Urinary bladder (tissue), 4 donors: ENCODE measurements at places on chromosomes 16 and 17. TPM values are rescaled to one million over a fixed set of nuclear protein-coding genes. Genes with fewer than 3 reads are reported as not detected.

Gene PLEKHH3
- polyA plus RNA-seq: 46.0 TPM

Gene TVP23B
- 34.8 TPM for polyA plus RNA-seq

Gene CX3CL1
- polyA plus RNA-seq: 56.5 TPM

Gene ARHGAP27
- 21.8 TPM for polyA plus RNA-seq

Gene VPS9D1
- 11.0 TPM for polyA plus RNA-seq

Gene SP6
- polyA plus RNA-seq: 2.3 TPM

Gene RPH3AL
- polyA plus RNA-seq: 7.1 TPM

Gene MPV17L
- polyA plus RNA-seq: 4.4 TPM

Gene CHRNB1
- 15.4 TPM for polyA plus RNA-seq

Gene EFCAB13
- polyA plus RNA-seq: 1.4 TPM

Gene RNF157
- 5.8 TPM for polyA plus RNA-seq

Gene KIFC3
- polyA plus RNA-seq: 23.7 TPM

Gene KRT33B
- not detected for polyA plus RNA-seq

Gene OR1A1
- not detected for polyA plus RNA-seq
